HepG2 (cell line): ENCODE measurements at places on chromosomes 12 and 14.

DNA sequence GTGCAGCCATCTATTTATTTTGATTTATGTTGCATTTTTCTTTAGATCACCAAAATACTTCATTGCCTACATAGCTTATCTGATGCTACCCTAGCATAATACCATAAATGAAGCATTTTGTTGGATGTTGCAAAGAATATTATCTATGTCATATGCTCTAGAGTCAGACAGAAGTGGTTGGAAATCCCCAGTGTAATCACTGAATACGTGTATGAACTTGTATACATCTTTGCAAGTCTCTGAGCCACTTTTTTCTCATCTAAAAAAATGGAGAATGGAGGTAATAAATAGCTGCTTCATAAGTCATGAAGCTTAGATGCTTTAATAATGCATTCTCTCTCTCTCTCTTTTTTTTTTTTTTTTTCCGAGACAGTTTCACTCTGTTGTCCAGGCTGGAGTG, 18.5 kb downstream of the EVL start:
- no peak for DNase-seq
- no peaks in the 10 kb centered on the region for H3K4me1 ChIP-seq
- H3K36me3 ChIP-seq: peaks cover 5% of the 10 kb centered on the region; the same call in 1 of the 2 replicates
- no peak overlapping the region for H3K27ac ChIP-seq
- no peak overlapping the region for H3K4me3 ChIP-seq
- H3K27me3 ChIP-seq: no peaks in the 10 kb centered on the region

GRCh38 chr12:6950401-6950801, 755 bp upstream of the PTPN6 start:
- no peak overlapping the region for H3K4me3 ChIP-seq
- no peaks in the 10 kb centered on the region for H3K27me3 ChIP-seq
- H3K4me1 ChIP-seq: peaks cover 24% of the 10 kb centered on the region
- no peak overlapping the region for H3K27ac ChIP-seq
- no peak for DNase-seq

GRCh38 chr12:108561852-108562347, 496 bp upstream of the ISCU start:
- peak overlapping the region; percentile 99 for H3K4me3 ChIP-seq
- no peak for DNase-seq
- H3K36me3 ChIP-seq: peaks cover 14% of the 10 kb centered on the region
- peaks cover 37% of the 10 kb centered on the region for H3K4me1 ChIP-seq

DNA sequence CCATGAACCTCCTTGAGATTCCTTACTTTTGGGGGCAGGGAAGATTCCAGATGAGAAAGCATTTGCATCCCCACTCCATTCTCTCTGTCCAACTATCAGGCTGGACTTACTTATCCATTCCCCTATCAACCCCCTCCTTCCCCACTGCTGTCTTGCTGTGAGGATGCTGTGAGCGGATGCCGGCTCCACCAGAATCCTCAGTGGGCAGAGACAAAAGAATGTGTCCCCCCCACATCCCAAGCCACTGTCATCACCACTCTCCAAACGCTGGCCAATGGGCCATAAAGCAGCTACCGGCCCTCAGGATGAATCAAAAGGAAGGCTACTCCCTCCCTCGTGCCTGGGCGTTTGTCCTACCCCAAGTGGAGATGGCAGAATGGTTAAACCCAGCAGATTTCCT, 173.0 kb upstream of the NTF3 start:
- H3K27ac ChIP-seq: no peak overlapping the region
- no peaks in the 10 kb centered on the region for H3K4me1 ChIP-seq
- no peak for DNase-seq
- no peaks in the 10 kb centered on the region for H3K36me3 ChIP-seq

DNA sequence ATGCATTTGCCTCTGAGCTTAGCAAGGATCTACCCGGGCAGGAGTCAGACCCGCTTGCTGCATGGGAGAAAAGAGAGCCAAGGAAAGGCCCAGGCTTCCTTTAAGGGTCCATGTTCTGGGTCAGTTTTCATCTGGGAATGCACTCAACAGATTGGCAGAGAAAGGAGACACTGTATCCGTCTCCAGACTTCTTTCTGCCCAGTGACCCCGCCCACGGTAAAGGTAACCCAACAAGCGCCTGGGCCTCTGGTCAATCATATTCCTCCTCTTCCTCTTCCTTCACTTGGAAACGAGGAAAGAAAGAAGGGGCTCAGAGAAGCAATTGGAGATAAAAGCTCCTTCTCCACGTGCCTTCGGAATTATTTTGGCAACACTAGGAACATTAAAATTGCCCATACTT, 27.1 kb upstream of the TCP11L2 start:
- H3K4me3 ChIP-seq: no peak overlapping the region
- no peak overlapping the region for H3K27ac ChIP-seq
- no peaks in the 10 kb centered on the region for H3K36me3 ChIP-seq

DNA sequence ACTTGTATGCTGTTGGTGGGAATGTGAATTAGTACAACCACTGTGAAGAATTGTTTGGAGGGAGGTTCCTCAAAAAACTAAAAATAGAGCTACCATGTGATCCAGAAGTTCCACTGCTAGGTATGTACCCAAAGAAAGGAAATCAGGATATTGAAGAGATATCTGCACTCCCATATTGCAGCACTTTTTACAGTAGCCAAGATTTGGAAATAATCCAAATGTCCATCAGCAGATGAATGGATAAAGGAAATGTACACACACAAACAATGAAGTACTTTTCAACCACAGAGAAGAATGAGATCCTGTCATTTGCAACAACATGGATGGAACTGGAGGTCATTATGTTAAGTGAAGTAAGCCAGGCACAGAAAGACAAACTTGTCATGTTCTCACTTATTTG, 25.9 kb downstream of the TIGAR start:
- no peaks in the 10 kb centered on the region for H3K4me1 ChIP-seq
- DNase-seq: no peak
- H3K36me3 ChIP-seq: peaks cover 3% of the 10 kb centered on the region; the same call in 1 of the 2 replicates
- H3K27me3 ChIP-seq: no peaks in the 10 kb centered on the region
- H3K27ac ChIP-seq: no peak overlapping the region

GRCh38 chr12:98188650-98189077, 326.7 kb upstream of the TMPO start:
- no peaks in the 10 kb centered on the region for H3K36me3 ChIP-seq
- no peak overlapping the region for H3K27ac ChIP-seq

DNA sequence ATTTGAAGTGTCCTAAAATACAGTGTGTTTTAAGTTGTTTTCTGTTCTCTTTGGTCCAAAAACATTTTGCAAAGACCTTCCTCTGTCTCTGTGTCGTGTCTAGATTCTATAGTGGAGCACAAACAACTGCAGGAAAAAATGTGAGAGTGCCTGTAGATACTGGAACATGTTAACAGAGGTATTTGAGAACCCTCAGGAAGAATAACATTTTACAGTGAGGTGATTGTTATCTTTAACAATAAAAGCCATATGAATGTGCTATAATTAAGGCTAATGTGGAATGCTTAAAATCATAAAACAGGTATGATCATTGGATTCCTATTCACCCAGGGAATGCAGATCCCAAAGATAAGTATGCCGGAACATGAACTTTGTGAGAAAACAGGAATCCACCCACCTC, 98.0 kb downstream of the SAMD4A start:
- no peak overlapping the region for H3K27ac ChIP-seq
- no peaks in the 10 kb centered on the region for H3K27me3 ChIP-seq
- H3K4me3 ChIP-seq: no peak overlapping the region
- H3K36me3 ChIP-seq: peaks cover 6% of the 10 kb centered on the region; the same call in 2 of the 3 replicates

- H3K27ac ChIP-seq: no peak overlapping the region
- H3K4me3 ChIP-seq: no peak overlapping the region
- peaks cover 2% of the 10 kb centered on the region; the same call in 1 of the 3 replicates for H3K27me3 ChIP-seq
- no peak for DNase-seq
Measured at GRCh38 chr12:11433664-11434063, 38.3 kb upstream of the PRB2 start.

DNA sequence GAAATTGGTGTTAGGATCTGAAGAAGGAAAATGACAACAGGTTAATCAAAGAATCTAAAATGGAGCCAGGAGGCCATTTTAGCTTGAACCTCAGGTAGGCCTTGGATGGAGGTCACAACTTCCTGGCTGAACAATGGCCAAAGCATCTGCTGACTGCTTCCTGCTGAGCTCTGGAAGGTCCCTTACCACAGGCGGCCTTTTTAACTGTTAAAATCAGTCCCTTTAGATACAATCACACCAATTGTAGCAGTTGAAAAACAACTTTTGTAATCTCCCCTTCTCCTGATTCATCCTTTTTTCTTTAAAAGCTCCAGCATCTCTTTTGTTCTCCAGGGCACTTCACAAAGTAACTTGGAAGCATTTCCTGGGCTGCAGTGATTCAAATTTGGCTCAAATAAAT, 388.8 kb downstream of the PDZRN4 start:
- no peak for DNase-seq
- H3K36me3 ChIP-seq: no peaks in the 10 kb centered on the region
- no peak overlapping the region for H3K4me3 ChIP-seq
- no peaks in the 10 kb centered on the region for H3K27me3 ChIP-seq

DNA sequence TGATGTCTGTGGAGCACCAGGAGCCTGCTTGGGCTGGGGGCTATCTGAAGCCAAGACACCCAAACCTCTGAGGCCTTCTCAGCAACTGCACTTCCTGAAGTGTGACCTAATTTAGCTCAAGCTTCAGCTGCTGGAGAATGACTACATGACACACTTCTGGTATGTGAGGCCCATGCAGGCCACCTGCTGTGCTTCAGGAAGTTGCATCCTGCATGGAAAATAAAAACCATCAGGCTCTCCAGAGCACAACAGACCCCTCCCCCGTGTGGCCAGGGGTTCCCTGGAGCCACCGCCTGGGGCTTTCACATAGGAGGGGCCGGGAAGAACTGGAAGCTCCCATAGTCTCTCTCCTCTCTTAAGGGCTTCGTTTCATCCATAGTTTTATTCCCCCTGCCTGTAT, 217.7 kb downstream of the SLC15A4 start:
- no peak for DNase-seq
- H3K36me3 ChIP-seq: no peaks in the 10 kb centered on the region
- no peaks in the 10 kb centered on the region for H3K4me1 ChIP-seq
- H3K27me3 ChIP-seq: peaks cover 3% of the 10 kb centered on the region; the same call in 1 of the 3 replicates
- H3K4me3 ChIP-seq: no peak overlapping the region

DNA sequence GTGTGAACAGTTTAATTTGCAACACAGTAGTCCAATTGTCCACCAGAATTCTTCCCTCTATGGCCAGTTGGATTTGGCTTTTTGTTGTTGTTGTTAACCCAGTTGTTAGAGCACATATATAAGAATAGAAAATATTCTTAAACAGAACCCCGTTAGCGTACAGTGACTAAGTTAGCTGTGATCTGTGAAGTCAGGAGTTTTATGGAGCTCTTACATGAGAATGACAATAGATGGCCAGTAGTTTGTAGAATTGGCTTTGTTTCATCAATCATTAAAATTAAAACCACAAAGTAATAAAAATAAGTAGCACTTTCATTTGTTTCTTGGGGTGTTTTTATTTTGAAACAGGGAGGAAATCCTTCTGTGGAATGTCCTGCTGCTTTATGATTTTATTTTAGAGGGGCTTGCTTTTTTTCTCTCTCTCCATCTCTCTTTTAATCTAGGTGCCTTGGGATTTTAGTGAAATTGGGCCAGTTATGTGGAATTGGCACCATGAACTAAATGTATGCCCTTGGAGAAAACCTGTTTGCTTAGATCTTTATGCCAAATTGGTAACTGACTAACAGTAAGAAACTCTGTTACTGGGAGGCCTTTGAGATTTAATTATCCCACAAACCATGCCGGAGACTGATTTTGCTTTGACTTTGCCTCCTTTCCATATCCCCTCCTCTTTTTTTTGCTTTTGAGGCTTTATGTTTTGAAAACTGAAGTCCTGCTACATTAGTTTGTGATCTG, 22.9 kb downstream of the FBXW8 start:
- H3K27me3 ChIP-seq: no peaks in the 10 kb centered on the region
- H3K4me1 ChIP-seq: peaks cover 6% of the 10 kb centered on the region; the same call in 1 of the 2 replicates
- no peak overlapping the region for H3K4me3 ChIP-seq
- no peak overlapping the region for H3K27ac ChIP-seq
- DNase-seq: no peak
- H3K36me3 ChIP-seq: peaks cover 22% of the 10 kb centered on the region; the same call in 2 of the 3 replicates

- peak overlapping the region; percentile 59 for H3K4me3 ChIP-seq
- H3K4me1 ChIP-seq: peaks cover 31% of the 10 kb centered on the region
- H3K27me3 ChIP-seq: peaks cover 24% of the 10 kb centered on the region
Measured at GRCh38 chr12:6643569-6644256, 3.5 kb downstream of the ACRBP start.

GRCh38 chr12:114976959-114977358, 293.0 kb upstream of the TBX3 start:
- H3K4me1 ChIP-seq: peaks cover 15% of the 10 kb centered on the region
- no peak overlapping the region for H3K4me3 ChIP-seq
- no peaks in the 10 kb centered on the region for H3K36me3 ChIP-seq
- H3K27me3 ChIP-seq: no peaks in the 10 kb centered on the region
- peak; percentile 74 for DNase-seq

GRCh38 chr12:120223458-120224303, 22.8 kb upstream of the RPLP0 start:
- H3K27me3 ChIP-seq: no peaks in the 10 kb centered on the region
- no peak overlapping the region for H3K27ac ChIP-seq
- DNase-seq: no peak
- no peak overlapping the region for H3K4me3 ChIP-seq
- peaks cover 77% of the 10 kb centered on the region for H3K4me1 ChIP-seq

DNA sequence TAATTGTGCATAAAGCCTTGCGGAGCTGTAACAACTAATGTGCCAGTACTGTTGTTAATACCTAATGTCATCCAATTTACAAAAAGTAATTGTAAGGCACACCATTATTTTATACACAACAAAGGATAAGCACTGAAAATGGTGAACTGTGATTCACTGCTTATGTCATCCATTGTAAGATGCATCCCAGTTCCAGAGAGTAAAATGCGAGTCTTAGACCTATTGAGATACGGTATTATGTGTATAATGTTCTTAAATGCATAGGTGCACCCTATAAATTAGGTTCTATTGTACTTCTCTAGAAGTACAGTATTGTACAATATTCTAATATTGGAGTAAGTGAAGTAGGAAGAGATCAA, 406 bp downstream of the PARP2 start:
- no peak for DNase-seq
- peaks cover 5% of the 10 kb centered on the region for H3K36me3 ChIP-seq
- peak overlapping the region; percentile 82 for H3K4me3 ChIP-seq
- H3K4me1 ChIP-seq: peaks cover 25% of the 10 kb centered on the region

DNA sequence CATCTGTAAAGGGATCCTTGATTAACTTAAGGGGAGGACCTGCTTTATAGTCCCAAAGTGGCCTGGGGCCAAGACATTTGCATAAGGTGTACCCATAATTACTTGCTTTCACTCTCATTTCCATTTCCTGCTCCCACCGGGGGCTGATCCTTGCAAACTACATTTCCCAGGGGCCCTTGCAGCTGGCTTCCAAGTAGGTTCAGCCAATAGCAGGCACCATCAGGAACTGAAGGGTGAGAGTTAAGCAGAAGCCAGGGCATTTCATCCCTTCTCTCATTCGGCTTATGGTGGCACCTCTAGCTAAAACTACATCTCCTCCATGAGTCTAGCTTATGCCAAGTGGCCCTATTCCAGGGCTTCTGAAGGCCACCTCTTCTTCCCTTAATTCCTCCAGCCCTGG, 88.8 kb downstream of the CCDC60 start:
- H3K27me3 ChIP-seq: no peaks in the 10 kb centered on the region
- DNase-seq: no peak
- no peaks in the 10 kb centered on the region for H3K4me1 ChIP-seq
- no peak overlapping the region for H3K4me3 ChIP-seq
